ENCODE measurements at places on chromosomes 5 and 9. TPM values are rescaled to one million over a fixed set of nuclear protein-coding genes. Genes with fewer than 3 reads are reported as not detected.
A peak's percentile ranks its signal among the peaks of the same experiment; 100 is the strongest.

Gene PHF24
- 3.1 TPM for total RNA-seq

Gene LIX1
- not detected for total RNA-seq

Gene IFNA14
- total RNA-seq = not detected

Gene HAVCR2
- total RNA-seq = not detected

Gene RBM18
- 27.3 TPM for total RNA-seq

Gene IFNA8
- total RNA-seq = not detected

Gene SPOCK1
- 25.4 TPM for total RNA-seq

Gene ZNF883
- 18.4 TPM for total RNA-seq

Gene FOXD4
- total RNA-seq = 0.76 TPM

Gene IFNK
- total RNA-seq = not detected

Gene SLC45A2
- 0.76 TPM for total RNA-seq

Gene LHX3
- total RNA-seq = 0.81 TPM

Gene THBS4
- total RNA-seq = 41.1 TPM

Gene ADAMTSL1
- total RNA-seq = 0.91 TPM

DNA sequence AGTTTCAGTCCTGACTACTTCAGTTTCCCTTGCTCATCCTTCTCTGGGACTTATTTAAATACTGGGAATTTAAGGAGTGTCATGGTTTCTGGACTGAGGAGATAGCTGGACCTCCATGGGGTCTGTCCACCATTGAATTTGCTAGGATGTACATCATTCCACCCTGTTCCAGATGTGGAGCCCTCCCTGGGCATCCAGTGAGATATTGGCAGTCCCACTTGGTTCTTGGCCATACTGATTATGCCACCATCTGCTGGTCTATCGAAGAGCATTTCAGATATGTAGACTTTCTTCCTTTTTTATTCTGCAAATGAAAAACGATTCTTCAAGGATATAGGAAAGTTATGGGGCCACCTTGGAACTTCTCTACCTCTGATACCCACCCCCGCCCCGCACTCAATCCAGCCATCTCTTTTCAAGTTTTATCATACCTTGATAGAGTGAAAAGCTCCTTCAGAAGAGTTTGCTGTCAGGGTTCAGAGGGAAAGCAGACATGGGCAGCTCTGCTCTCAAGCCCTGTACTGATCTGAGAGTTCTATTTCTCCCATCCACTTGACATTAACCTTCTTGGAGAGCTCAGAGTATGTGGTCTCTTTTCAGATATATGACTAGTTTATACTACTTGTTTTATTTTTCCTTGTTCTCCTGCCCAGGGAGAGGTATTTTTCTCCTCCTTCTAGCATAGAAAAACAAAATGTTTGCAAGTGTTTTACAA lies 490.7 kb upstream of the SGCD start:
- no peak for DNase-seq

- DNase-seq = no peak
Observed at GRCh38 chr9:36716496-36716895, 143.8 kb downstream of the MELK start.

GRCh38 chr9:36928670-36929349 lies 105.3 kb downstream of the PAX5 start:
- no peak for DNase-seq

DNA sequence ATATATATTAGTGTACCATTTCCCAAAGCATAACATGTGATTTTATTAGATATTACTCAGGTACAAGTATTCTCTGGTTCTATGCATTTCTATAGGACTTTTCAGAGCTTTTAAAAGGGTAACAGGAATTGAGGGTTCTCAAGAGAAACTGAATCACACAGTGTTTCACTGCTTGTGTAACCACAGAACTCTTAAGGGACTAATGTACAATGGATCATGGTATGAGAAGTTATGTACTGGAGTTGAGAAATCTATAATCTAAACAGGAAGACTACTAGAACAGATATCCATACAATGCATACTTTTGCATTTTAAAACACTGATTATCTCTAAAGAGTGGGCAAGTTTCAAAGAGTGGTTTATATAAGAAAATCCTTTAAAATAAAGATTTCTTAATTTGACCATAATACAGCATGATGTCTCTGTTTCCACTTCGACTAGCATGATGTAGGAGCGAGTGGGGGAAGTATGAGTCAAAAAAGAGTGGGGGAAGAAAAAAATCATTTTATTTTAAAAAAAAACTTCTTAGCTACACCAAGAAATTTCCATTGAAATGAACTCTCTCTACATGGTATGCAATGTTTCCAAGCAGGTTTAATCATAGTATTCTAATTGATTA lies 183.5 kb downstream of the RFX3 start:
- DNase-seq = no peak

- no peak for DNase-seq
Observed at GRCh38 chr5:149376711-149377447, 2.2 kb downstream of the IL17B start.

GRCh38 chr5:38329132-38329715 lies 70.9 kb downstream of the EGFLAM start:
- no peak for DNase-seq

GRCh38 chr5:176181271-176181855 lies 56.9 kb upstream of the SIMC1 start:
- DNase-seq = no peak

- no peak for DNase-seq
Observed at GRCh38 chr5:160635046-160635445, 213.4 kb downstream of the PTTG1 start.

DNA sequence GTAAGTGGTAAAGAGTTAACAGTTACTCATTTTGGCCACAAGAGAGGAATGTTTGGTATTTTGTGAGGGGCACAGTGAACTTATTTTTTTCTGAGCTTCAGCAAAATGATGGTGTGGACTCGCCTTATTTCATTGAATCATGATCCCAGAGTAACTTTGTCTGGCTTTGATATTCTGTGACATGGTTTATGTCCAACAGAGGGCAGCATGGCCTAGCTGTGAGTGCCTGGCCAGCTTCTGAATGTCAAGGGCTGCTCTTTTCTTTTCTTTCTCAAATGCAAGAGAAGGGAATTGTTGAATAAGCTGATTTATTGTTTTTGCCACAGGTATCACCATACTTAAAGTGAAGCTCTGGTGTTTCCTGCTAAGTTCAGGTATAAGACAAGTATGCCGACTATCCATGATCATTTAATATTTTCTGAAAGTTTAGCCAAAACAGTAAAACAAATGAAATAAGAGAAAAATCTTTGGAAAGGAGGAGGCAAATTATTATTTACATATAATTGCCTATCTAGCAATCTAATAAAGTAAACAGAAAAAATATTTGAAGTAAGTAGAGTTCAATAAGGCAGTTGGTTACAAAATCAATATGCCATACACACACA lies 31.7 kb downstream of the MRPL22 start:
- peak; percentile 52 for DNase-seq

DNA sequence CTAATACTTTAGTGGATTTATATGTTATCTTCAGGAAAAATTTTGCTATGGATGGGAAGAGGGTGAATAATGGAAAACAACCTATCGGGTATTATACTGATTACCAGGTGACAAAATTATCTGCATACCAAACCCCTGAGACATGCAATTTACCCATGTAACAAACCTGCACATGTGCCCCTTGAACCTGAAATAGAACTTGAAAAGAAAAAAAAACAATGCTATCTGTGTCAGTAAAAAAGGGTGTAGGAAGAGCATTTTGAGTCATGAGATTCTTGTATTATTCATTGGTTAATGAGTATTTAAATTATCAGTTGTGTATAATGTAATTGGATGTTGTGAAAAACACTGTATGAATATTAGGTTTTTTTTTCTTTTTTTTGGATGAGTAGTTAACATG lies 75.4 kb downstream of the PRR16 start:
- DNase-seq = no peak

GRCh38 chr5:161009194-161009593 lies 157.2 kb upstream of the ATP10B start:
- DNase-seq = no peak

- no peak for DNase-seq
Observed at GRCh38 chr9:112868461-112868860, 22.2 kb downstream of the SLC46A2 start.

DNA sequence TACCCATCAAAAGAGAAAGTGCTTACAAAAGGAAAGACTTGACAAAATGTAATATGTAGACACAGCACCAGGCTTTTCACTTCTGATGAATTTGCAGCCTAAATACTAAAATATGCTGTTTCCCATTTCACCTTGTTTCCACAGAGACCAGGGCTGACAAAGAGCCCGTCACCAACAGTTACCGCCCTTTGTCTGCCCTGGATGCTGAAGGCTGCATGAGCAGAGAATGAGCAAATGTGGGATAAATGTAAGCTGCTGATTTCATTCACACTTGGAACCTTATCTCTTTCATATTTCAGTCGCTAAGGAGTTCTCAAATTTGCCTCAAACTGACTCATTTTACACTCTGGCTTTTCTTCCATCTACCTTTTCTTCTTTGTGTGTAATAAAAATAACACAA lies 213.9 kb downstream of the TMEM167A start:
- DNase-seq = no peak

GRCh38 chr5:138978080-138978479 lies 102.9 kb upstream of the LRRTM2 start:
- DNase-seq = no peak

- no peak for DNase-seq
Observed at GRCh38 chr5:3634061-3634460, 38.4 kb downstream of the IRX1 start.

DNA sequence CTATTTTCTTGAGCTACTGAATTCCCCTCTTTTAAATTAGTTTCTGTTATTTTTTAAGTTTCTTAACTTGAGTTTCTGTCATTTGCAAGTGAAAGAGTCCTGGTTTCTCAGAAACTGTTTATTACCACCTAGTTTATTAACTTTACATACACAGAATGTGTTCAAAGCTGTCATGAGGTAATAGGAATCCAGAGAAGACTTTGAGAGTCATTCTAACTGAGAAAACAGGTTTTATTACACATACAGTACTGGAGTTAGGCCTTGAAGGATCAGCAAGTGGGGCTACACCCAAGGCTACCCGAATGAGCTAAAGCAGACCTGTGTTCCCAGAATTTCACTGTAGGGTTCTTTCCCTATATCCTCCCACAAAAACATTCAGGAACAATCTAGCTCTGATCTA lies 33.1 kb downstream of the FAM114A2 start:
- no peak for DNase-seq

DNA sequence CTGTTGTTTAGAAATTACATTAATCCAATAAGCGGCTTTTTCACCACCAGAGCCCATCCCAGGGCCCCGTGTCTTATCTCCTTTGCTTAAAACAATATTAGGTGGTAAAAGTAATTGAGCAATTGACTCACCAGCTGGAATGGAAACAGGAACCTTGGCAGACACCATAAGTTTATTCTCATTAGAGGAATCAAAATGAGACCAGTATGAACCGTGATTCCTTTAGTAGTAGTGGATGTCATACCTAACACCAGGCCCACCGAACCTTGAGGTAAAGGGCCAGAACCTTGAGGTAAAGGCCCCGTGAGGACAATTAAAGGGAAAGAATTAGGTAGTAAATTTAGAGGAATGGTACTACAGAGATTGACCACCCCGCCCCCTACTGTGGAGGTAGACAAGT lies 16.5 kb downstream of the HSDL2 start:
- DNase-seq = no peak

GRCh38 chr5:54073131-54073530 lies 237.2 kb downstream of the ARL15 start:
- DNase-seq = no peak
